K562 (cell line): ENCODE measurements at places on chromosomes 16 and 17.
A peak's percentile ranks its signal among the peaks of the same experiment; 100 is the strongest.

- no peak for DNase-seq
Observed at GRCh38 chr16:964356-965035, 6.3 kb downstream of the LMF1 start.

- DNase-seq, result no peak
Observed at GRCh38 chr17:73924114-73924908, 279.2 kb upstream of the RPL38 start.

DNA sequence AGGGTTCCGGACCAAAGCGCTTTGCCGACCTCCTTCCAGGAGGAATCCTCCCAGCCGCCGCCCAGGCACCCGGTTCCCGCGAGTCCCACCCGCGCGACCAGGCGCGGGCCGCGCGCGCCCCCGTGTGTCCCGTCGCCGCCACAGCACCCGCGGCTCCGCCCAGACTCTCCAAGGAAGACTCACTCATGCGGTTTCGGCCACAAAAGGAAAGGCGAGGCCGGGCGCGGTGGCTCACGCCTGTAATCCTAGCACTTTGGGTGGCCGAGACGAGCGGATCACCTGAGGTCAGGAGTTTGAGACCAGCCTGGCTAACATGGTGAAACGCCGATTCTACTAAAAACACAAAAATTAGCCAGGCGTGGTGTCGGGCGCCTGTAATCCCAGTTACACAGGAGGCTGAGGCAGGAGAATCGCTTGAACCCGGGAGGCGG, 3.5 kb upstream of the PKMYT1 start:
- DNase-seq, result peak; percentile 90

DNA sequence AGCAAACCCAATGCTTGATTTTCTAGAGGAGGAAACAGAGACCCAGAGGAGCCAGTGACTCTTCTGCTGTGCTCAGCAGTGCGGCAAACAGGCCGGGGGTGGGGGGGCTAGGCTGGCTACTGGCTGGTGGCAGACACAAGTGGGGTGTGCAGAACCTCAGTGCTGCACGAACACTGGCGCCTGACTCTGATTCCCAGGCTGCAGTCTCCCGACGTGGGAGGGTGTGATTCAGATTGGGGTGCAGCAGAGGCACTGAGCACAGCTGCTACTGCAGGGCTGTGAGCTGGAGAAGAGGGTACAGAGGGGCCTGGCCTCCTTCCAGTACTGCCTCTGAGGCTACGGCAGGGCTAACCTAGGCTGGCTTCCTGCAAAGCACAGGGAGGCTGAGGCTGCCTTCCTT, 8.1 kb downstream of the RPL19 start:
- no peak for DNase-seq

DNA sequence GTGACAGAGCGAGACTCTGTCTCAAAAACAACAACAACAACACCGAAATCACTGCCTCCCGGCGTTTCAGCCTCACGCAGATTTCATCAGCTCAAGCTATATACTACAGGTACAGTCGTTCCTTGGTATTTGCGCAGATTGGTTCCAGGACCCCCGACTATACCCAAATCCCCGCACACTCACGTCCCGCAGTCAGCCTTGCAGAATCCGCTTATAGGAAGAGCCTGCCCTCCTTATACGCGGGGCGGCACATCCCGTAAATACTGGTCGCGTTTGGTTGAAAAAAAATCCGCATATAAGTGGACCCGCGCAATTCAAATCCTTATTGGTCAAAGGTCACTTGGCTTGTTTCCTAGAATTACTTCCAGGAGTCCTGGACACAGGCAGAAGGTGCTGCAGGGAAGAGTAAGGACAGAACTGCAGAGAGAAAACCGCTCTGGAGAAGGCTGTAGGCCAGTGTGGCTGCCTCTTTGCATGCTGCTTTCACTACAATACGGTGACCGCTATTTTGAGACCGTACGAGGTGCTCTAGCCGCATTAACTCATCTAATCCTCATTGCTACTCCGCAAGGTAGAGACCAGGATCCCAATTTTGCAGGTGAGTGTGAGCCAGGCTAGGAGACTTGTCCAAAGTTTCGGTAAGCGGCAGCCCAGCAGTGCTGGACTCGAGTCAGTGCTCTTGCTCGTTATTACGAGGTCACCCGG, 718 bp downstream of the NDUFAB1 start:
- no peak for DNase-seq

DNA sequence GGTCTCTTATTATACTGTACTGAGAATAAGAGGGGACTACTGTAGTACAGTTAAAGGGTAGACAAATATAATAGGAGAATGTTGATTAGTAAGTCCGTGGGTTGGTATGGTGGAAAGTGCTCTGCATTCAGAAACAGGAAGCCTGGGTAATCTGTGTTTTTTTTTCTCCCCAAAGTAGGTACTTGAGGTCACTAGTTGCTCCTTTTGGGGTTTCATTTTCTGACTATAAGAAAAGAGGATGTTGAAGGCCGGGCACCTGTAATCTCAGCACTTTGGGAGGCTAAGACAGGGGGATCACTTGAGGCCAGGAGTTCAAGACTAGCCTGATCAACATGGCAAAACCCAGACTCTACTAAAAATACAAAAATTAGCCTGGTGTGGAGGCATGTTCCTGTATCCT, 42.0 kb upstream of the MMD start:
- DNase-seq, result no peak

DNA sequence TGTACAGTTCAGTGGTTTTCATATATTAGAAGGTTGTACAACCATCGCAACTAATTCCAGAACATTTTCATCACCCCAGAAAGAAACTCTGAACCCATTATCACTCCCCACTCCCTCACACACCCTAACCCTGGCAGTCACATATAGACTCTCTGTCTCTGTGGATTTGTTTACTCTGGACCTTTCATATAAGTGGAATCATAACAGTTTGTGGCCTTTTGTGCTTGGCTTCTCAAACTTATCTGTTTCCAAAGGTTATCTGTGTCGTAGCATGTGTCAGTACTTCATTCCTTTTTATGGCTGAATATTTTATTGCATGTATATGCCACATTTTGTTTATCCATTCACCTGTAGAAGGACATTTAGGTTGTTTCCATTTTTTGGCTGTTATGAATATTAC, 12.4 kb downstream of the TENT4B start:
- no peak for DNase-seq

DNA sequence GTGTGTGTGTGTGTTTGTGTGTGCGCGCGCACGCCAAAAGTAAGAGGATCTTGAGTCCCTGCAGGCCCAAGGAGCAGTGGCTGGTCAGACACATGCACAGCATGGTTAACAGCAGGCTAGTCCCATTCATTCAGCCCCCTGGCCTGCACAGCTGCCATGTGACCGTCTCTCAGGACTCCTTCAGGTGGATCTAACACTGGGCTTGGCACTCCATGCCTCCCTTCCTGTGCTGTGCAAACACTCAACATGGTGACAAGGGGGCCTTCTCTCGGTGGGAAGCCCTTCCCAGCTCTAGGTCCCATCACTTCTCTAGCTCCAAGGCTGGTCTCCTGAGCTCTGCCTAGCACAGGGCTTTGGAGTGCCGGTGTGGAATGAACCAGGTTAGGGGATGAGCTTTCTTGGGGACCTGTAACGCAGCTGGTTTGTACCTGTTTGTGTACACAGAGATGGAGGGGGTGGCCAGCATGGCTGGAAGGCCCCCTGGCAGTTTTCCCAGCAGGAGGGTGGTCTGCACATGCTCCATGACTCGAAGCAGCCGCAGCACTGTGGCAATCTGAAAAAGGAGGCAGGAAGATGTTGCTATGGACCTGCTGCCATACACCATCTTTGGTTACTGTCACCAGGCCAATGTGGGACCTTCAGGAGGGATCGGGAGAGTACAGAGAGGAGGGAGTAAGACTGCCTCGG, 69.4 kb upstream of the GCSH start:
- no peak for DNase-seq

DNA sequence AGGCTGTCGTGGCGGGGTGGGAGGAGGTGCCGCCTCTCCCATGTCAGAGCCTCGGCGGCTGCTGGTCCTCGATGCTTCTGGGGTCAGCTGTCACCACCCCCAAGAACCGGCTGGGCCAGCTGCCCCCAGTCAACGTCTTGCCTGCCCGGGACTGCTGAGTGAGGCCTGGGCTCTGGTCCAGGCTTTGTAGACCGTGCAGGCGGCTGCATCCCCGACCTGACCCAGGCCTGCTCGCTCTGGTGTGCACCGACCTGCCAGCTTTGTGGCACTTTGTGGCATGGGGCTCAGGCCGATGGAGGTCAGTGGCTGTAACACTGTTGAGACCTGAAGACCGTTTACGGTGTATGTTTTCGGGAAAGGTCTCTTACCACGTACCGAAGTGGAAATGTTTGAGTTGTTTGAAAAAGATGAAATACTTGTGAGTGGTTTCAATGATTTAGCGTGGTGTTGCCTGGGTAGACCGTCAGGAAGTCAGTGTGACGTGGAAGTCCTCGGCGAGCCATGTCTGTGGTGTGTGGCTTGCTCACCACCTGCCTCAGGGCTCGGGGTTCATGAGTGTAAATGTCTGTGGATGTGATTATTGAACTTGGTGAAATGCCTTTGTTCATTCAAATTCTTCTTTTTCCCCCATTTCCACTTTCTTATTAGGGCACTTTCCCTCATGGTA, 53.2 kb upstream of the ZNF750 start:
- no peak for DNase-seq

DNA sequence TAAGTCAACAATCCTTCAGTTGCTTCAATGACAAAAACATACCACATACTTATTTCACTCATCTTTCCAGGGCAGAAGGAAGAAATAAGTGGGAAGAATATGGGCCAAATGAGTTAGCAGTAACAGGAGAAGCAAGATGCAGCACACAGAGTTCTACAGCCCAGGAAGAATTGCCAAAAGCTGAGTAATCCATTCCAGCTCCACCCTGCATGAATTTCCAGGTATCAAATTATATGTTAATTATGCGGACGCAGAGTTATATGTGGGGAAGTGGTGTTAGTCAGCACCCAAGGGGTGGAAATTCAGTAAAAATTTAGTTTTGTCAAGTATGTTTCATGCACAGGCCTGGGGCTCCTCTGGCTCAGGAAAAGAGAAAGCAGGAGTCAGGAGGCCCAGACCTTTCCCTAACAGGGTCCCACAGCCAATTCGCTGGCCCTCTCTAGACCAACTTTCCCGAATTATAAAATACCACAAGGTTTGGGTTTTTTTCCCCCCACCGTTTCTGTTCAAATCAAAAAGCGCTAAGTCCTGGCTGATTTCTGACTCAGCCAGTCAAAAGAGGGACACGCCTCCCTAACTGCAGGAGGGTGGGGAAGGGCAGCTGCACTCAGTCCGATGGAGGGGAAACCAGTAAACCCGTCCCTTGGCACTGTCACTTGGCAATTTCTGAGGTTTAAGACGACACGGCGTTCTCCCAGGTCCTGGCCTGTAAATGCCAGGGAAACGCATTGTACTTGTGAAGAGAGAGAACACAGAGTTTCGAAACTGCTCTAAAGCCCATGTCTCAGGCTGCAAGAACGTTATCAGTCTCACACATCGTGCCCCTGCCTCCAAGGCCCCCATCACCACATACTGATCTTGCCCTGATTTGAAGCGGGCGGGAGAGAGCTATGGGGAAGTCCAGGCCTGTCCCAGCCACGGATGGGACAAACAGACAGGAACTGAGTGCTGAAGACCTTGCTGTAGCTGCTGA, 58.1 kb downstream of the ZFHX3 start:
- no peak for DNase-seq

DNA sequence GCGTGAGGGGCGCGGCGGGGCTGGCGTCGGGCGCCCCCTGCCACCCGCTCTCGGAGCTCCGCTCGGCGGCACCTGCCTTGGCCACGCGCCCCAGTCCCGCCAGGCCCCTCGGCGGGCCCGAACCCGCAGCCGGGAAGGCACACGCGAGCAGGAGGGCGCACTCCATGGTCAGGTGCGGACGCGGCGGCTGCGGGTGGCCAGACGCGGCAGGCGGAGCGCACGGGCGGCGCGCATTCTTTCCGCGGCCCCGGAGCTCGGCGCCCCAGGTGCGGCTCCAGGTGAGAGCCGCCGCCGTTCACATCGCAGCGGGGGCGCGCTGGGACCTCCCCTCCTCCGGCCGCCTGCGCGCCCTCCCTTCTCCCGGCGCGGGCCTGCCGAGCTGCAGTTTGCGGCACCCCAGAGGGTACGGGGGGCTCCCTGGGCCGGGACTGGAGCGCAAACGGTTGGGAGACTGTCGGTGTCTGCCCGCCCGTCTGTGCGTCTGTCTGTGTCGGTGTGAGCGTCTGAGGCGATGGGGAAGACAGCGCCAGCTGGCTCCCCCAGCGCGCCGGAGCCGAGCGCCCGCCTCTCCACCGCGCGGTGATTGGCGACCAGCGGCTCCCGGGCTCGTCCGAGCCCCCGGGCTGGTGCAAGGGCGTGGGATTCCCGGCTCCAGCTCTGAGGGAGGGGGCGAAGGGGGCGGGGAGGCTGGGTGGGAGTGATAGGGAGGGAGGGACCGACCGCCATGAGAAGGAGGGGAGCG, at the start of gene ADAMTS18:
ADAMTS18 (minus strand) TSS at position 505 of the 742 bp plus-strand sequence; CDS start at position 166, 339 bp downstream.
- DNase-seq, result no peak

DNA sequence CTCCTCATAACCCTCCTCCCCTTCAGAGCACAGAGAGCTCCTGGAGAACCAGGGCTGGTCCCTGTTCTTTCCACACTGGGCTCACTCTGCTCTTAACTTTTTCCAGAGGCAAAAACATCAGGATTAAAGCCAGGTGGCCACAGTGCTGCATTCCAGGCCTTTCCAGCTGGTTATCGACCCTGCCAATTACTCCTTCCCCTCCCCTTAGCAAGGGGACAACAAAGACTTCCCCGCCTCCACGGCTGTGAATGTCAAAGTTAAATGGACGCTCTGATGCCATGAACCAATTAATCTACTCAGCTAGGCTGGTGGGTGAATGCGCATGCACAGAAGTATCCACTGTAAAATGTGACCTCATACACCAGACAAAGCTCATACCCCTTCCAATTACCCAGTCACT, 23.1 kb downstream of the ACLY start:
- no peak for DNase-seq

- DNase-seq, result no peak
Observed at GRCh38 chr17:75067856-75068255, 19.9 kb upstream of the SLC16A5 start.

- no peak for DNase-seq
Observed at GRCh38 chr17:3847165-3847670, 1.2 kb upstream of the NCBP3 start.

DNA sequence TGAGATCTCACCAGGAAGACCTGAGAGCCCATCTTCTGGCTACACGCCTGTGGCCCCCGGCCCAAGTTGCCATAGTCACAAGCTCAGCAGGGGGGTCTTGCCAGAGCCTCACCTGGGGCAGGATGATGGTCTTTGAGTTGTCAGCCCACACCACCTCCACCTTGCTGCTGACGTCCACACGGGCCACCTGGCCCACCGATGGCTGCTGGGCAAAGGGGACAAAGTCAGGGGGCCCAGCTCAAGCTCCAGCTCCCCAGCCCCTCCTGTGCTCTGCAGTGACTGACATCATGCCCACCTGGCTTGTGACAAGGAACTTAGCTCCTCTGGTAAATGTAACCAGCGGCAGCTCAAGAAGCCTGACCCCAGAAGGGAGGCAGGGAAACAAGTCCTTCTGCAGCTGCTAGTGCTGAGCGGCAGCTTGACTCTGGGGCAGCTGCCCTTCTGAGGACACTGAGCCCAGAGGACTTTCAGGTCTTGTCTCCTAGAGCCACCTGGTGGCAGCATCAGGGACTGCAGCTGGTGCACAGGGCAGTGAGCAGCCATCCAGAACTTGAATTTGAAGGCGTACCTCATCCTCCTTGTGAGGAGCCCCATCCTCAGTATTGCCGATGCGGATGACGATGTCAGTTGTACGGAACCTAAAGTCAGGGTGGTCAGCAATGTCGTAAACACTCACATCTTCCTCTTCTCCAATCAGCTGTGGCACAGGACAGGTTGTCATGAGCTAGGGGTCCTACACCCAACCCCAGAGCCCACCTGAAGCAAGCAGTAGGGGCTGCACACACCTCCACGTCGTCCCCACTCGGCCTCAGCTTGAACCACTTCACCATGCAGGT, 13.5 kb downstream of the SPHK1 start:
- DNase-seq, result peak; percentile 80

- peak; percentile 42 for DNase-seq
Observed at GRCh38 chr16:25633549-25633948, 58.2 kb upstream of the HS3ST4 start.

- DNase-seq, result no peak
Observed at GRCh38 chr17:4072487-4073157, 70.2 kb downstream of the ZZEF1 start.
